ENCODE measurements at places on chromosomes 7 and 10. TPM values are rescaled to one million over a fixed set of nuclear protein-coding genes. Genes with fewer than 3 reads are reported as not detected.

ARMC3 gene
- total RNA-seq = 1.3 TPM

CDC14C gene
- total RNA-seq = 0.11 TPM

GRID2IP gene
- 1.4 TPM for total RNA-seq

LRRD1 gene
- 0.50 TPM for total RNA-seq

GDF10 gene
- 1.8 TPM for total RNA-seq

PON1 gene
- total RNA-seq = not detected
